ENCODE measurements at places on chromosomes 3 and 15.

DNA sequence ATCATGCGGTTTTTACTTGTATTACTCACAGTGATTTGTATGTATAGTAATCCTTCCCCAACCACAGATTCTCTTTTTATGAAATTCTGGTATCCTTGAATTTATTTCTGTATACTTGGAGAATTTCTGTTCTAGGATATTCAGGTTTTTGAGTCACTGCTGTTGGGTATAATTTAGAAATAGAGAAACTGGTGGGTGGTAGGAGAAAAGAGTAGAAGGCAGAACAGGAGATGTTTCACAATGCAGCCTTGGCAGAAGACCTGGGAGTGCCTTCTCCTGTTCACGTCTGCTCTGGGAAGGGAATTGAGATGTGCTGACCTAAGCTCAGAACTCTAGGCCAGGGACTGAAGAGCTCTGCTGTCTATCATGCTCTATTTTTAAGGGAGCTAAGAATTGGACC lies 193.6 kb downstream of the EPHB1 start:
- DNase-seq, result no peak

GRCh38 chr3:196057760-196058331 lies 24.0 kb downstream of the TFRC start:
- DNase-seq, result no peak

DNA sequence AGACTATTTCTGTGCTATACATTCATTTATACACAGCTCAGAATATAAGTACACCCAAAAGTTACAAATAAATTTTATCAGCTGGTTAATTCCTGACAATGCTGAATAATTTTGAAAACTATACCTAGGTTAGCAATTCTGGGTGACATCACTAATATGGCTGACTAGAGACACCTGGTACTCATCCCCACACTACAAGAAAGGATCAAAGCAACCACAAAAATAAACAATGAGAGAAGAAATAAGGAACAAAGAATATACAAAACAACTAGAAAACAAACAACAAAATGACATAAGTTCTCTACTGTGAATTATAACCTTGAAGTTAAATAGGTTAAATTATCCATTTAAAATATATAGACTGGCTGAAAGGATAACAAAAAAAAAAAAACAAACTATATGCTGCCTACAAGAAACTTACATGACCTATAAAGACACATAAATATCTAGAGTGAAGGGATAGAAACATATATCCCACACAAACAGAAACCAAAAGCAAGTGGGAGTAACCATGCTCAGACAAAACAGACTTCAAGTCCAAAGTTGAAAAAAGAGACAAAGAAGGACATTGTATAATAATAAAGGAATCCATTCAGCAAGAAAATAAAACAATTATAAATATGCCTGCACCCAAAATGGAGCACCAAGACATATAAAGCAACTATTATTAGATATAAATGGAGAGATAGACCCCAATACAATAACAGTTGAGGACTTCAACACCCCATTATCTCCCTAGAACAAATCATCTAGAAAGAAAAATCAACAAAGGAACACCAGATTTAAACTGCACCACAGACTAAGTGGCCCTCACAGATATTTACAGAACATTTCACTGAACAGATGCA lies 57.8 kb downstream of the IMPG2 start:
- DNase-seq, result no peak

DNA sequence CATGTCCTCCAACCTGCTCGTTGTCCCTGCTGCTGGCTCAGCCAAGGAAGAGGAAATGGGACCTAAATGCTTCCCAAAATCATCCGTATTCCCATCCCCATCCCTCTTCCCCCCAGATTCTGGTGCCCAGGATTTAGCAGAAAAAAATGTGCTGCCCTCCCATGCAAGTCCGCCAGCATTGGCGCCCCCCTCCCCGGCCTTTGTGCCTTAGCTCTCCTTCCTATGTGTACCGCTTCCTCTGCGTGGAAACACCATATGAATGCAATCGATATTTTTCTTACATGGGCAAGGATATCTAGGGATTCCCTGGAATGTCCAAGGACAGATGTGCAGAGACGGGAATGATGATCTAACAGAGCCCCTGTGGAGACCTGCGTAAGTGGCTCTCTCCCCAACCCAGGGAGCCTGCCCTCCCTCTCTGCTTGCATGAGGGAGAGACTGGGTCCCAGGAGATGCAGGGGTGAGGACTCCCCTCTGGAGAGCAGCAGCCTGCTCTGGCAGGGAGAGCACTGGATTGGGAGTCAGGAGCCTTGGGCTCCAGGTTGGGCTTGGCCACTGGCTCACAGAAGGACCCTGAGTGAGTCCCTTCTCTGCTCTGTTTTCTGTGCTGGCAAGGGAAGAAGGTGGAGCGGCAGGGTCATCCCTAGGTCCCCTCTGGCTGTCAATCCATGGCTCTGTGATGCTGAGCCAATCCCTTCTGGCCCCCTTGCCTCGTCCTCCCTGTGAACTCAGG lies 227.2 kb downstream of the XXYLT1 start:
- DNase-seq, result no peak

DNA sequence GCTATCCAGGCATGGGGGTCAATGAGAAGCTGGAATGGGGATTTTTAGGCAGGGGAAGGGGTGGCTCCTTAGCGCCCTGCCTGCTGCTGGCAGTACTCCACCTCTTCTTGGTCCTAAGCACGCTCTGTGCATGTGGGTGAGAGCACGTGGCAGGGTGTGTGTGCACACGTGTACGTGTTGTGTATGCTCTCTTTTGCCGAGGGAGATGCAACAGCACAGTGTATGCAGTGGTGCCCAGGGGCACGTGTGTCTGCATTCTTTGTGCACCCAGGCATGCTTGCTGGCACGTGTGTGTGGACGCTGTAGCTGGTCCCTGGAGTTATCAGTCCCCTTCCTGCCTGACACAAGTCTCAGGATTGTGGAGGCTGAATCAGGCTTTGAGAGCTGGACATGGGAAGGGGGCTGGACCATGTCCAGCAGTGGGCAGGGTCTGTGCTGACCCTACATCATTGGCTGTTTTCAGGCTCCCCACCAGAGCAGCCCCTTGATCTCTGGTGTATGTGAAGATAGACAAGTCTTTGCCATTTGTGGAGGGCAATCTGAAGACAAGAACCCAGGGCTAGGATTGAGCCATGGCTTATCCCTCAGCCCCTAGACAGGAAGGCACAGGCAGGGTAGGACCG lies 1.9 kb upstream of the CAMKV start:
- DNase-seq, result no peak

- no peak for DNase-seq
Observed at GRCh38 chr3:17431004-17431403, 311.4 kb downstream of the TBC1D5 start.

- no peak for DNase-seq
Observed at GRCh38 chr15:88624971-88625490, 3.9 kb downstream of the AEN start.

DNA sequence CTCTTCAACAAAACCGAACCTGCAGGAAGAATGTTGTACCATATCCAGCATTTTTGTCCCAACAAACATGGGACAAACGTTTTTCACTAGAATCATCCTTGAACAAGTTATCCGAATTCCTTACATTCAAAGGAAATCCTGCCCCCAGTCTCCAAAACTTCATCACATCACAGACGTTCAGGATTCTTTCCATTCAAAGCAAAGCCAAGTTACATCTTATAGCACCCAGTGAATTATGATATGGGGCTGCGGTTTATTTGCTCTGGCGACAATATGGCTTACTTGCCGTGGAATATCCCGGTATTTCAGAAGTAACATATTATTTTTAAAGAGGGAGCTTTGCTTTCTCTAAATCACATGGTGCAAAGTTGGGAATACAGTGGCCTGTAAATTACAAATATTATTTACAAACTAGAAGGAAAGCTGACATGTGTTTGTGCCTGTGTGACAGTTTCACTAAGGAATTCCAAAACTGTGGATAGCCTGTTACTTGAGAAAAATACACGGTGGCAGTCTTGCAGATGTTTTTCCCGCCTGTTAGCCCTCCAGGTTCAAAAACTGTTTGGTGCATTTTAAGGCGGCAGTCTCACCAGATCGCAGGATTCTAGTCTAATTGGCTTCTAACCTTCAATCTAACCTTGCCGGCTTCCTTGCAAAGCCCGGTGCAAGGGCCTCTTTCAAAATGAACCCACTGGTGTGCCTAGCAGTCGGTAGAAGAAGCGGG lies 736 bp upstream of the MBNL1 start:
- no peak for DNase-seq

DNA sequence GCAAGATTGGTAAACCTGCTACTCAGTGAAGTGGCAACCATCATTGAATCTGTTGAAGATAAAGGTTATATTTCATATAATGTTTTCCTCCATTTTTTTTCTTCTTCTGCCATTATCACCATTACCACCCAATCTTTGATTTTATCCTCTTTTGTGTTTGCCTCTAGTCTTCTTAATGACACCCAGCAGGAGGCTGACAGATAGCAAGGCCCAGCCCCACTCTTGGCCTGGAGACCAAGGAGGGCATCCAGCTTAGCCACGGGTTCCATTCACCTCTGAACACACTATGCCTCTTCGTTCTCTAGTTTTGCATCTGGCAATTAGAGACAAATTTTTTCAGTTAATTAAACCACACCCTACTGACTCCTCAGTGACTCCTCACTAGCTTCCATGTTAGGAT lies 129.7 kb downstream of the TPRG1 start:
- no peak for DNase-seq

DNA sequence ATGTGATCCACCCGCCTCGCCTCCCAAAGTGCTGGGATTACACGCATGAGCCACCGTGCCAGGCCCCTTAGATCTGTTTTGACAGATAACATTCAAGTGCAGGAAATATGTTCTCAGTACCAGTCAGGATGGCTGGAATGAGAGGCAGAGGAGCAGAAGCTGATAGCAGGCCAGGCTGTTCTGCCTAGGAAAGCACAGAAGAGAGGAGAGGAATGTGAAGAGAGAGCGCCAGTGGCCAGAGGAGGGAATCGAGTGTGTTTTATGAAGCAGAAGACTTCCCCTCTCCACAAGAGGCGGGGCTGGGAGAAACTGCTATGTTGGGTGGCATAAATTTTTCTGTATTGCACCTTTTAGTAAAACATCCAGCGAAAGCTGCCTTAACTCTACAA lies 32.0 kb upstream of the RYK start:
- no peak for DNase-seq

DNA sequence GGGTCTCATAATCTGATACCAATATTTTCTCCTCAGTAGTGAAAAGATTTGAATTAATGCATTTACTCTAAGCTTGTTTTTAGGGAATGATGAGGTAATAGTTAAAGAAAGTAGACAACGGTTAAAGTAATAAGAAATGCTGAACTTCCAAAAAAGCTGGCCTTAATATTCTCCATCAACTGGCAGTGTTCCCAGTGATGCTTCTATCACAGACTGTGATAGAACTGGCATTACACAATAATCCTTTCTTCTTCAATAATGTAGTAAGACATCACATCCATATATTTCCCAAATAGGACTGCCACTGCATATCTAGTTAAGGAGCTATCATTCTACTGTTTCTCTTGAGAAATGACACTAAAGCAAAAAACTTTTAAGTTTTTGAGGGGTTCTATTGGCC lies 188.7 kb downstream of the IL5RA start:
- no peak for DNase-seq

DNA sequence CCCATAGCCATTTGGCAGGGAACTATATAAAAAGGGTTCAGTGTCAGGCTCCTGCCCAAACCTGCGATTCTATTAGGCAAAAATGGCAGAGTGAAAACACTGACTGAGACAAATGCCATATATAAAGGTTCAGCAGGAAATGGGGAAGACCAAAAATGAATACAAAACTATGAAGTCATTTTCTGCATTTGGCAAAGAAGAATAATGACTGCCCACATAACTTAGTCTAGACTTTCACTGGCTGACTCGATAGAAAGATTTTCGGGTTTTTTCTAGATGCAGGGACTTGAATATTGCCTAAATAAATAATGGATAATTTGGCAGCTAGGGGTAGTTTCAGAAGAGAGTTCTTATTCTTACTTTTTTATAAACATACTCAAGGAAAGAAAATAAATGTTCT lies 178.0 kb downstream of the TPRG1 start:
- no peak for DNase-seq

DNA sequence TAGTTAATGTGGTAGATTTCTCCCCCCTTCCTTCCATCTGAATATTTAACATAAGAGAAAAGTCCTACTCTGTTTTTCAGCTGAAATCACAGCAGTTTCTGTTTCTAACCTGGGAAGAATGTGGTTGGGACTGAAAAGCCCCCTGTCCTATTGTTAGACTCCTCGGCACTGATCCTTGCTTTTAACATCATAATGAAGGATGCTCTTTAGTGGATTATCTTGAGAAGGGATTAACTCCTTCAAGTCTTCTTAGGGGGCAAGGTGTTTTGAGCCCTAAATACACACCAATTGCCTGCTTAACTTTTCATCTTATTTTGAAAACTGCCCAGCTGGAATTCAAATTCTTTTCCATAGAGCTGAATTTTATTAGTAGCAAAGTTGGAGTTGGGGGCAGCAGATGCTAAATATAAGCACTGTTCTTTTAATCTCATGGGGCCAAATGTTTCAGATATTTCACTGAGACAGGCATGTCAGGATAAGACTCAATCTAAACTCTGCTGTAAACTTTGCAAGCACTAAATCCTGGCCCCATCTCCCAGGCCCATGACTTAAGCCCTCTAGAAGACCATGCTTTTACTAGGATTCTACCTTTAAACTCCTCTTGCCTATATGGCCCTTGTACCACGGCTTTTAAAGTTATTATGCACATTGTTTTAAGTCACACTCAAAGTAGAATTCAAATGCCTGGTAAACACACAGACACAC lies 243.2 kb upstream of the NR2F2 start:
- no peak for DNase-seq

DNA sequence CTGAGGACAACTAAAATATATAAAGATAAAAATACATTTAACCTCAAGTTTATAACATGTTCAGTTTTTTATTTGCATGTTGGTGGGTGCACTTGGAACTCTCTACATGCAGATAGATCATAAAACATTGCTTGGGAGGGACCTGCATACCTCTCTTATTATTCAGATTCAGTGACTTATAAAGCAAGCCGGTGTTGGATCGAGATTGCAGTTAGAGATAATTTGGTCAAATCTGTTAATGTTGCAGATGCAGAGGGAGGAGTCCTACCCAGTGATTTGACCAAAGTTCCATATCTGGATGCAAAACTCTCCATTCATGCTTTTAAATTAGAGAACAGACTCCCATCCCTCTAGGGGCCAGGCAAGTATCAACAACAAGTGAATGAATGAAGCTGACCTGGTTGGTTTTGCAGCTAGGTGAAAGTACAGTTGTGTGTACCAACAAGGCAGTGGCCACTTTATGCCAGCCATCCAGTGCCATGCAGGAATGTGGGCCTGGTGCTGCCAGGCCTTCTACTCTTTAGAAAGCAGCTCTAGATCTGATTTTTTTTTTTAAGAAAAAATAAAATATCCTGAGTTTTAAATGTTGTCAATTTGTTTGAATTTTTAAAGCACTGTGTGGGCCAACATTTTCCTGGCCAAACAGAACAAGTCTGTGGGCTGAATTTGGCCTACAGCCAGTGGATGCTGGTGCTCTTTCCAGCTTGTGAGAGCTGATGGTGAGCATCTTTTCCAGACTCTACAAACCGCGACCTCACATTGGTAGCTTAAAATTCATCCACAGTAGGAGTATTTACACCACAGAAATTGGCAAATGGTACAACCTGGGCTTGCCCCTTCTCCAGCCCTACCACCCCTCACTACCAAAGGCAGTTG lies 12.3 kb downstream of the CDIN1 start:
- DNase-seq, result no peak
